CD14-positive monocyte (primary cell): ENCODE measurements at places on chromosomes 3 and 15.

- DNase-seq, result no peak
Observed at GRCh38 chr15:68801572-68802148, 19.0 kb downstream of the ANP32A start.

GRCh38 chr15:40454904-40455391, 14.2 kb downstream of the BAHD1 start:
- no peak for DNase-seq

DNA sequence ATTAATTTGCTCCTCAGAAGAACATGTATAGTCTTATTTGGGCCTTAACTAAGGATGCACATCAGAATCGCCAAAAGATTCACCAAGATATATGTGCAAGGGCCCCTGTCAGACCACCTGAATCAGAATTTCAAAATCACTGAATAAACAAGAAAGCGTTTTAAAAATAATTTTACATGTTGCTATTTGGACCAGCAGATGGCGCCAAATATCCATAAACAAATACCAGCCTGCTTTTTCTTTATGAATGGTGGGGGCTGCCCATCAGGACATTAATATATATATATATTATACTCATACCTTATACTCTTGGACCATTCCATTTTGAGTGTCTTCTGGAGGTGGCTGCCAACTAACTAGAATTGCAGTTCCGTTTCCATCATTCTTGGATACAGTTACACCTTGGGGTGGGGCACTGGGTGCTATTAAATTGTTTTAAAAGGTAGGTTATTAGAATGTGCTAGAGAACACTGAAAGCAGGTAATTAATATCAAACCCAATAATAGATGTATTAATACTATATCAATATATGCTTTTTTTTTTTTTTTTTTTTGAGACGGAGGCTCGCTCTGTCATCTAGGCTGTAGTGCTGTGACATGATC, 1108.3 kb downstream of the ROBO1 start:
- DNase-seq, result peak; percentile 10

DNA sequence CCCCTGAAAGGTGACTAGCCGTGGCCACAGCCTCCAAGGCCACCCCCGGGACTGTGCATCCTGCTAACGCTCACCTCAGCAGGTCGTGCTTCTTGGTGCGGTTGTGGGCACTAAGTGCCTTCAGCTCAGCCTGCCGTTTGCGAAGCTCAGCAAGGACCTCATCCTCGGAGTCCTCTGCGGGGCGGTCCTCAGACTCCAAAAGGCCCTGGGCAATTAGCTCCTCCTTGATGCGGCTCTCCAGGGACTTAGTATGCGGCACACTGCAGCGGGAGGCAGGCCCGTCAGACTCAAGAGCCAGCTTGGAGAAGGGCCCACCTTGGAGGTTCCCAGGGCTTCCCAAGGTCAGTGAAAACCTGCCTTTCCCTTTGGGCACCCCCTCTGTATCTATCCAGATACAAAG, 8.3 kb downstream of the TADA3 start:
- DNase-seq, result no peak
